NCI-H1048 (cell line): ENCODE measurements at places on chromosomes 1 and 21.
A peak's percentile ranks its signal among the peaks of the same experiment; 100 is the strongest.

- no peak for DNase-seq
These were observed 888 bp upstream of the SNRPE start for GRCh38 chr1:203860396-203861025.

- no peak for DNase-seq
These were observed 554.6 kb upstream of the NCAM2 start for GRCh38 chr21:20443558-20444155.

GRCh38 chr1:68321084-68321685 is 88.9 kb upstream of the WLS start:
- no peak for DNase-seq

DNA sequence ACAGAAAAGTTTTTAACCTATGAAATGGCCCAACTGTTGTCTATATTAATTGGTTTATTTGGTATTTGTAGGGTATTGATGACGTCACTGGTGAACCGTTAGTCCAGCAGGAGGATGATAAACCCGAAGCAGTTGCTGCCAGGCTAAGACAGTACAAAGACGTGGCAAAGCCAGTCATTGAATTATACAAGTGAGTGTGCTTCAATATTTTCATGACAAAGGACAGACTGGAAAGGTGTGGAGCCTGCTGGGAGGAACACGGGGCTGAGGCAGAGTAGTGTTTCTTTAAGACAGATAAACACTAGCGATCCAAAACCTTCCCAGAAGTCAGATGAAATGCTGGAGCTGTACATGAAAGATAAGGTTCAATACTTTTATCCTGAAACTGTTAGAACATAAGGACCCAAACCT is 76.7 kb downstream of the AK4 start:
- no peak for DNase-seq

- DNase-seq: no peak
These were observed 771.5 kb upstream of the ADGRL2 start for GRCh38 chr1:81029266-81029665.

GRCh38 chr1:98045767-98046641 is 125.2 kb upstream of the DPYD start:
- no peak for DNase-seq

GRCh38 chr1:222912730-222913129 is 97.9 kb downstream of the DISP1 start:
- DNase-seq: no peak

DNA sequence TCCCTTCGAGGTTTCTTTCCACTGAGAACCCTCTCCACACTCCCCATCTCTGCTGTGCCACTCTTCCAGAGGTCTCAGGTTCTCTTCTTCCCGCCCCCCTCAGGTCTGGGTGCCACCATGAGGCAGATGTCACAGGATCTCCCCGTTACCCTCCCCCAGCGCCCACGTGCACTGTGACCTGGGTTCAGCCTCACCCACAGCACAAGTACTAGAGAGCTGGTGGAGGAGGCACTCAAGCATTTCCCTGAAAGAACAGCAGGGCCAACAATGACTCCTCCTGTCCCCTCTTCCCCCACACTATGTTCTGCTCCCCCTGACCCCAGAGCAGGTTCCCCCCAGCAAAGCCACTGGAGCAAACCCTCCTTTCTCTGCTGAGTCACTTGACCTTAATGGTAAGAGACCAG is 14.3 kb downstream of the PLEKHA6 start:
- DNase-seq: no peak

DNA sequence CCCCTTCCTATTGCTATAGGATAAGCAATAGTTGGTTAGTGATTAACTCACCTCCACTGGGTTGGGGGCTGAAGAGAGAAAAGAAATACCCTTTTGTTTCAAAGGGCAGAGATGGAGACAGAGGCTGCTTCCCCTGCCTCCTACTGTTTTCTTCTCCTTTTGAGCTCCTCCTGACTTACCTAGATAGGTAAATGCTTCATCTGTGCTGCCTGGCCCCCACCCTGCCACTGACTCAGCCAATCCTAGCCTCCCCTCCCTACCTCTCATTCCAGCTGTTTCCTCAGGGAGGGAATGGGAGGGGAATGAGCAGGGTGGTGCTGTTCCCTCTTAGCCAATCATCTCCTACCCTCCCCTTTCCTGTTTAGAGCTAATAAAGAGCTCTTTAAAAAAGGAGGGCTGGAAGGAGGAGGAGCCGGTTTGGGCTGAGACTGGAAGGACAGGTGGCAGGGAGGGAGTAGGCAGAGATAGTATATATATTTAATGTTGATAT is at the start of gene C1orf116:
TSS of gene C1orf116 (minus strand) at position 229 of the 490 bp plus-strand sequence. CDS start 5,158 bp downstream, outside the sequence.
- no peak for DNase-seq

GRCh38 chr21:40255518-40256444 is 388.5 kb downstream of the PCP4 start:
- DNase-seq: no peak

DNA sequence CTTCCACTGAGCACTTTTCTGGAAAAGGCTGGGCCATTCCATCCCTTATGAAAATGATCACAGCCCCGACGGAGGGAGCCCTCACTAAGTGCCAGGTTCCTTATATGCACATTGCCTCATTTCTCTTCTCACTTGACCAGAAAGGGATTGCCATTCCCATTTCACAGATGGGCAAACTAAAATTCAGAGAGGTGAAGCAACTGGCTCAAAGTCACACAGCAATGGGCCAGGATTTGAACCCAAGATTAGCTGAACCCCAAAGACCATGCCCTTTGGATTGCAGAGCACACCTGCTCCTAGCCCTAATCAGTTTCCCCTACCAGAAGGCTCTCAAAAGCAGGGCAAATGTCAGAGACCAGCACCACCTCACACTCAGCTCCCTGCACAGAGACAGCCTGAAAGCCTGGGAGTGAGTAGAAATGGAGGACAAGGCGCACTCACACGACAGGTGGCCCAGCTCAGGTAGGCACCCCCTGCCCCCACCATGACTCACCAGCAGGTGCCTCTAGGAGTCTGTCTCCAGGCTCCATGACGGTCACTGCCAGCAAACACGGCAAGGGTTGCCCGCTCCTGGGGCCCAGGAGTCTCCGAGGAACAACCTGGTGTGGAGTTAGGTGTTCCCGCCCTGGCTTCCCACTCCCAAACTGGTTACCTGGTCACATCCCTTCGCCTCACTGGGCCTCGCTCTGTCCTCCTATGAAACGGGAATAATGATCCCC is 21.7 kb downstream of the SDC3 start:
- DNase-seq: no peak

DNA sequence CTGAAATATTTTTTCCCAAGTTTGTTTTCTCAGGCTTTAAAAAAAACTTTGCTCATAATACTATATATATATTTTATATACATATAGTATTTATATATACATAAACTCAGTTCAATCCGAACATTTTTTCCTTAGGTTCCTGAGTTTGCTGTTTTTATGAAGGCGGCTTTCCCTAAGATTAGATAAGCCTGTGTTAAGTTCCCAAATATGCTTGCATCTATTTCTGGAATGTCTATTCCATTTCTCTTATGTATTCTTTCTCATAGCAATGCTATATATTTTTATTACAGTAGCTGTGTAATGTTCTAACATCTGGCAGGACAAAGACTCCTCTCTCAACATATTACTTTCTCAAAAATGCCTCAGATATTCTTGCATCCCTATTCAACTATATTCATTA is 45.9 kb downstream of the ADSS2 start:
- no peak for DNase-seq

GRCh38 chr1:201507360-201507675 is 395 bp upstream of the CSRP1 start:
- no peak for DNase-seq

DNA sequence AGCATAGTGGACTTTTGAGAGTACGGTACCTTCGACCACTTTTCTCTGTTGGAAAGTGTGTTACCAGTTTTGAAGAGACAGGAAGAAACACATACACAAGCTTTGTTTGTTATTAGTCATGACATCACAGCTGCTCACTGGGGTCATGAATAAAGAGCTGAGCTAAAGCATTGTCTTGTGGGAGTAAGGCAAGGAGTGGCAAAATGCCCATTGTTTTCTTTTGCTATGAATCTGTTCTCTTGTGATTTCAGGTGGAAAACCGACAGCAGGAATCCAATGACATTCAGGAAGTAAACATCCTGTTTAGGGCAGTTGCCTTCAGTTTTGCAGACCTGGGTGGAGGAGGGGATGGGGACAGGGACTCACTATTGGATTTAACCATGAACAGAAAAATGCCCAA is 66.2 kb downstream of the RGL1 start:
- DNase-seq: no peak

- no peak for DNase-seq
These were observed 212.5 kb upstream of the MAP1LC3C start for GRCh38 chr1:242211254-242212022.

GRCh38 chr1:226958300-226958699 is 18.2 kb downstream of the COQ8A start:
- DNase-seq: no peak

DNA sequence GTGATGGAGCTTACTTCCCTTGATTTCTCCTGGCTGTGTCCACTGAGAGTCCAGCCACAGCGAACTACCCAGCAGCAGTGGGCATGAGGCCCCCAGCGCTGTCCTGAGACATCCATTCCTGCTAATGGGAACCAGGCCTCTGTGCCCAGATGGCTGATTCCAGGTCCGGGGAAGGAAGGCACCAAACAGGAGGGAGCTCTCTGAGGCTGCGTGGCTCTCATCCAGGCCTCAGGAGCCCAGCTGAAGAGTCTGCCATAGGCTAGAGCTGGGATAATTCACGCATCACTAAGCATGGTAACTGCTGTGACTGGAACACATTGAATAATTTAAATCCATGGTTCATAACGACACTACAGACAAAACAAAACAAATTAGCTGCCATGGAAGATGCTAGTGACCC is 24.7 kb upstream of the LRRC47 start:
- no peak for DNase-seq

DNA sequence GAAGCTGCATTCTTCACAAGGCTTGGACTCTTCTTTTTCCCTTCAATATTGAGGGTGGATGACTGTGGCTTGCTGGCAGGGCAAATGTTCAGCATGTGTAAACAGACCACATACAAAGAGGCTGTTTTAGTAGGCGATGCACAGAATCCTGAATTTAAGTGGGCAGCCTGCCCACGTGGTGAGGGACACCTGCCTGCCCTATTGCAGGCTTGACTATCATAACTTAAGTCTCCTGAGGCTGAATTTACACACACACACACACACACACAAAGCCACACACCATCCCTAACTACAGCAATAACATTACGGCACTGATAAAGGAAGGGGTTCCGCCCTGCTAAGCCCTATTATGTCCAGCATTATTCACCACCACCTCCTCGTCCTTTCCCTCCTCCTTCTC is 15.9 kb downstream of the SYT2 start:
- DNase-seq: no peak

DNA sequence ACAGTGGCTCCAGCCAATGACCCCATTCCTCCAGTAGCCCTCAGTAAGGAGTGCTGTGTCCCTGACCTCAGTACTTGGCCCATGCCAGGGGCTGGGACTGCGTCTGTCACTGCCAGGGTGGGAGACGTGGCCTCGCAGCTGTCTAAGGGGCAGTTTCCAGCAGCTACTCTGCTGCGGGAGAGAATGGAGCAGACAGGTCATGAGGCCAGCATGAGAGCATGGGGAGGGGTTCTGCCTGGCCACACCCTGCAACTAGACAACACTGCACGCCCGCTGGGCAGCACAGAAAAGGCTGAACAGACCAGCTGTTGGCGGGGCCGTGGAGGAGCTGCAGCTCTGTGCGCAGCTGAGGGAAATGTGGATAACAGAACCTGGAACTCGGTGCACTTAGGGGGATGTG is 91.6 kb upstream of the COL6A1 start:
- DNase-seq: no peak

GRCh38 chr1:7727809-7728471 is 43.2 kb upstream of the VAMP3 start:
- DNase-seq: no peak

- DNase-seq: no peak
These were observed 73.2 kb downstream of the SSBP3 start for GRCh38 chr1:54332781-54333585.

GRCh38 chr1:97138515-97139032 is 417.0 kb downstream of the PTBP2 start:
- no peak for DNase-seq

- DNase-seq: no peak
These were observed 1.5 kb downstream of the TMEM240 start for GRCh38 chr1:1538989-1539309.

GRCh38 chr1:240244968-240245628 is 153.4 kb downstream of the FMN2 start:
- no peak for DNase-seq

GRCh38 chr21:31470896-31471694 is 127.0 kb upstream of the TIAM1 start:
- no peak for DNase-seq

DNA sequence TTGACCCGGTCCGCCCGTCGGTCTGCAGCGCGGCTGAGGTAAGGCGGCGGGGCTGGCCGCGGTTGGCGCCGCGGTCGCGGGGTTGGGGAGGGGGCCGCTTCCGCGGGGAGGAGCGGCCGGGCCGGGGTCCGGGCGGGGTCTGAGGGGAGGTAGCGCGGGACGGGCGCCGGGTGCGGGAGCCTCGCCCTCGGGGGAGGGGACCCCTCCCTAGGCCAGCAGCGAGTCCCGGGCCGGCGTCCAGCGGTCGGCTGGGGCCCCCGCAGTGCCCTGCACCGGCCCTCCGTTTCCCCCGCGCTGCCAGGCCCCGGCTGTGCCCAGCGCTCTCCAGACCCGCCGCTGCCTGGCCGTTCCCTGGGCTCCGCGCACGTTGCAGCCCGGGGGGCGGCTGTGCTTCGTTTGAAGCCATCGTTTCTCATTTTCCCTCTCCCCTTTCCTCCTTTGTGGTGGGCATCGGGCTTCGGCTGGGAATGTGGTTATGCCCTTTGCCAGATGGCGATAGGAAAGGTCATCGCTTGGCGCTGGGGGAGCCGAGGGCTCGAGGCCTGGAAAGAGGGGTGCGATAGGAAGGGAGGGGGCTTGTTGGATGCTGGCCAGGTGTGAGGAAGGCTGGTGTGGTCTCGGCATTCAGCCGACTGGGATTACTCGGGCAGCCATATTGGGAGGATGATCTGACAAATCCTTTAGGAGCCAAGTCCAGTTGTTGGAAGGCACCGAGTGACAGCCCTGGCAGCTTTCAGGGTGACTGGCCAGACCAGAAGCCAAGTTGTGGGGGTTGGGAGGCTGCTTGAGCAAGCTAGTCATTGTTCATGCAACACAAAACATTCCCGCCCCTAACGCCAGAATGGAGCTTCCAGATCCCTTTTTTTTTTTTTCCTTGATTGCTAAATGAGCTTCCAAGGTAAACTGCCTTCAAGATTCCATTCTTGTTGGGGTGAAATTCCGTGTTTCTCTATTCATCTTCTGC is 753 bp downstream of the KIF1B start:
- DNase-seq: no peak

DNA sequence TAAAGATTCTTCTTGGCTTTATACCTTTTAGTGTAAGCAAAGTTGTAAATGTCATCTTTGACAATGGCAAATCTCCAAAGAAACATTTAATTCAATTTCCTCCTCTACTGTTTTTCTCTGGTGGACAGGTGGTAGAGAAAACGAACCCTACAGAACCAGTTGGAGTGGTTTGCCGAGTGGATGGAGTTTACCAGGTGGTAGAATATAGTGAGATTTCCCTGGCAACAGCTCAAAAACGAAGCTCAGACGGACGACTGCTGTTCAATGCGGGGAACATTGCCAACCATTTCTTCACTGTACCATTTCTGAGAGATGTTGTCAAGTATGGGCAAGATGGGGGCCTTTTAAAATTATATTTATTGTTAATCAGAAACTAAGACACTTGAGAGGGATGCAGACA is 25.8 kb downstream of the UAP1 start:
- DNase-seq: no peak

- no peak for DNase-seq
These were observed 1325.9 kb upstream of the B3GALT2 start for GRCh38 chr1:194512345-194512744.

- no peak for DNase-seq
These were observed 66.7 kb upstream of the DPT start for GRCh38 chr1:168795681-168796080.

- DNase-seq: peak; percentile 33
These were observed 27.2 kb upstream of the MAN1A2 start for GRCh38 chr1:117339866-117340700.
